Sciatic nerve (tissue), 2 donors: ENCODE measurements at places on chromosomes 4 and X. TPM values are rescaled to one million over a fixed set of nuclear protein-coding genes. Genes with fewer than 3 reads are reported as not detected.

GRCh38 chr4:42955746-42956505, 63.4 kb downstream of the GRXCR1 start:
- DNase-seq = no peak

The CC2D2A gene
- total RNA-seq = 35.6 TPM

DNA sequence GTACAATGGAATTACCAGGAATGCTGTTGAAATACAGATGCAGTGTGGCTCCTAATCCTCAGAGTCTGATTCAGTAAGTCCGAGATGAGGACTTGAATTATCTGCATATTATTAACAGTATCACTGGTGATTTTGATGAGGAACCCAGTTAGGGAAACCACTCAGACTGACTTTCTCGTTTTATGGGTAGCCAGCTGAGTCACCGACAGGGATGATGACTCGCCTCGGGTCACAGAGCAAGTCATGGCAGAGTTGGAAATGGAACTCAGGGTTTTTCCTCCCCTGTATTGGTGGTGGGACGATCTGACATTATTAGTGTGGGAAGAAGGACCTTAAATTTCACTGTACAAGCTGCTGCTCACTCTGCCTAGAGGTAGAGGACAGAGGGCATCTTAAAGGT, 51.3 kb downstream of the RTL9 start:
- no peak for DNase-seq

The PABPC1L2B gene
- total RNA-seq = not detected

The CYTL1 gene
- 8.3 TPM for total RNA-seq

The AWAT2 gene
- total RNA-seq = not detected

The COL4A5 gene
- total RNA-seq = 21.8 TPM

The PNMA3 gene
- total RNA-seq = 1.1 TPM

- DNase-seq = no peak
These were observed 47.7 kb upstream of the FAT4 start for GRCh38 chr4:125266901-125267604.

The EVC2 gene
- total RNA-seq = 12.5 TPM

The PABPC1L2A gene
- not detected for total RNA-seq

DNA sequence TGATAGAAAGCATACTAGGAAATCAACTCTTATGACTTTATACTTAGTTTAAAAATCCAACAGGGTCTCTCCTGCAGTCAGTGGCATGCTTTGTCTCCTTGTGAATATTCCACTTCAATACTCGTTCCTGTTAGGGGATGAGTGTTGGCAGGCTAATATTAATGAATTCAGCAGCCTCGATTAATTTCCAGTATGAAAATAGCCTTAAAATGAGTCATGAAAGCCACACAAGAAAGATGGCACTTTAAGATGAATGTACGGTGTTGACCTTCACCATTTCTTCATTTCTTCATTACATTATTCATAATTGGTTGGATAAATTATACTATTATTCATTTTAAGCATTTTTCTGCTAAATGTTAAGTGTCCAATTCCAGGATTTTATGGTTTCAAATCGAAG, 29.2 kb downstream of the GABRB1 start:
- DNase-seq = no peak

GRCh38 chr4:7020290-7020689, 22.9 kb upstream of the TADA2B start:
- DNase-seq = no peak

DNA sequence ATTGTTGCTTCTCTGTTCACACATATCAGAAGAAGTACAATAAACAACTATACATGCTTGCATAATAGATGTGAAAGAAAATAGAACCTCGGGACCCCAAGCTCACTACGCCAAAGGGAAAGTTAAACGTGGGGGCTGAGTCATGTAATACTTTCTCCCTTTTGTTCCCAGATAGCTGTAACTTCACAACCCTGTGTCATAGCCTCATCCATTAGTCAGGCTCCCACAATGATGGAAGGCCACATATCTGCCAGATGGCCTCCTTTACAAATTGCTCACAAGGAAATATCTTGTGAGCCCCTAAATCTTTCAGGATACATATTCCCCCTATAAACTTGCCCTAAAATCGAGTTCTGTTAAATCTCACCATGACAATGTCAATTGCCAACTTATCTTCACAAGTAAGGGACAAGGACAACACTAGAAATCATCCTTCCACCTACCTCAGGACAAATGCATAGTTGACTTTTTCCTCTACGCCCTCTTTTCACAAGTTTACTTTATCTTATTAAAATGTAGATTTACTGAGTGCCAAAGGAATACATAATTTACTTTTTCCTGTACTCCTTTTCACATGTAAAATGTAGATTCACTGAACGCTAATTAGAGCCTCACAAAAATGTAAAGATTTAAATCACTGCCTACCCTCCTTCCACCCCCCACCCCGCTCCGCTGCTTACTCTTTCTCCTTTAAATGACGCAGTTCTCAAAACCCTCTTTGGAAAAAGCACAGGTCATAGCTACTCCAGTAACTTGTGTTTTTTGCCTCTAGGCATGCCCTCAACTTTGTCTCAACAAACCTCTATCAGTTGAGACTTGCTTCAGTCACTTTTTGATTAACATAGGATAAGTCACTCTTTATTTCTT, 477.1 kb downstream of the DTHD1 start:
- no peak for DNase-seq

DNA sequence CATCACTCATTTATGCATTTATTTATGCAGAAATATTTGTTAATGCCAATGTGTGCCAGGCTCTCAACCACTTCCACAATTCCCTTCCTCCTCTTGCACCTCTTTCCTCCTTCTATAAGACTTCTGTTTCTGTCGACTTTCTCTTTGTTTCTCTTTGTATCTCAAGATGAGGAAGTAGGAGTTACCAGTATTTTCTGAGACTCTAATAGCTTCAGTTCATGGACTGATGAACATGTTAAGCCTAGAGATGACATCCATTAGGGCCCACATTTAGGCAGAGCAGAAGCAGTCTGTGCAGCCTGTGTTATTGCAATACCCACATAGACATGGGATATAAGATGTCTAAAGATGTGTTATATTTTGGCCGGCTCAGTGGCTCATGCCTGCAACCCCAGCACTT, 241.8 kb upstream of the SMIM31 start:
- no peak for DNase-seq

The FRMPD3 gene
- 0.09 TPM for total RNA-seq

GRCh38 chr4:154973244-154974035, 192.4 kb downstream of the RBM46 start:
- no peak for DNase-seq

- no peak for DNase-seq
These were observed 76.2 kb upstream of the TEX13D start for GRCh38 chrX:124256216-124256615.

DNA sequence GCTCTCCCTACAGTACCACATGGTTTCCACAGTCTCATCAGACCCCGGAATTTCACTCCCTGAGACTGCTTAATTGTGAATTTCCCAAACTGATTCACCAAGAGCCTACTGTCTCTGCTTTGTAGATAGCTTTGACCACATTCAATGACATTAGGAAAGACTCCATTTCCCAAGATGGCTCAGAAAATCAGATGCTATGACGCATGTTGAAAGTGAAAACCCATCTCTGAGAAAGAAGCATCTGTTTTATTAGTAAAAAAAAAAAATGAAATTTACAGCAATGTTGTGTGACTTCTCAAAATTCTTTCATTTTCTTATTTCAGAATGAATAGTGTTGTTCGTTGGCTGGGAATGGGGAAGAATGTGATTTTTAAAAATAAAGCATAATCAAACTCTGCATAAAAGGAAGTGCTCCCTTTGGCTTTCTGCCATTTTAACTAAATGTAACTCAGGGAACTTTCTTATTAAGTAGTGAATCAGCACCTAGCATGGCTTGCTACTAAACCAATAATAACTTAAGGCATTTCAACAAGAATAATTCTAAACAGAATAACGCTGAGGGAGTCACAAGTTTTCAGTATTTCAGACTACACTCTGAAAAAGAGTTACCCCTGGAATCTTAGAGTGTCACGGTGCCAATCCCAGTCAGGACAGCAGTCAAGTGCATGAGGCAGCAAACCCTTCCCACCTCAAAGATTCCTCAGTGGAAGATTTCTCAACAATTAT, 97.4 kb upstream of the MYOZ2 start:
- DNase-seq = no peak

- DNase-seq = no peak
These were observed 455.3 kb downstream of the ACTRT1 start for GRCh38 chrX:127596882-127597281.

DNA sequence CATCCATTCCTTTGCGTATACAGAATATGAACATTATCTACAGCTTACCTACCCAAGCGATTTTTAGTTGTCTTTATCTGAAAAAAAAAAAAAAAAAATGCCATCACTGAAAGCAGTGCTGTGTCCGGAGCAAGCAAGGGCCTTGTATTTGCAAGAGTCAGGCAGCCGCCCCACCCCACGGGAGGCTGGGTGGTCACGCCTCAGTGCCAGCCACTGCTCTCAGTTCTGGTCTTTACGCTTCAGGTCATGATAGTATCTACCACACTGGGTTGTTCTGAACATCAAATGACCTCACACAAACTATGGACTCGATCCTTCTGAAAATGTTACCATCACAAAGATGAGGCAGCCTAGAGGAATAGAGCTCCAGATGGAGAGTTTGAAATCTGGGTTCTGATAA, 62.7 kb upstream of the HELT start:
- DNase-seq = no peak

DNA sequence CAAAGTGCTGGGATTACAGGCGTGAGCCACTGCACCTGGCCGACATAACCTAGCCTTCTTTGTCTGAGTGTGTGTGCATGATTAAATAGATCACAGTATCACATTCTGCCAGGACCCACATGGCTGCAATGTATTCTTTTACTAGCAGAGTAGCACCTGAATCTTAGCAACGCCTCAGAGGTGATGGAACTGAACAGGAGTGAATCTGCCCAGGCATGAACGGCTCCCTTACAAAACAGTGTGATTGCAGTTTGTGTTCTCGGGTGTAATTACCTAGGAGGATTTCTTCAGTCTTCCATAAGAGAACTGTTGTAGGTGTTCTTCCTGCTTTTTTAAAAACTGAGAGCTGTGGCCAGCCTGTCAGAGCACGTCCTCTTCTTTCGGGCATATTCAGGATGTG, 122.7 kb upstream of the STS start:
- DNase-seq = no peak

- DNase-seq = no peak
These were observed 993.6 kb downstream of the ARAP2 start for GRCh38 chr4:35250761-35251160.

GRCh38 chrX:149515954-149516602, 11.0 kb upstream of the IDS start:
- no peak for DNase-seq

DNA sequence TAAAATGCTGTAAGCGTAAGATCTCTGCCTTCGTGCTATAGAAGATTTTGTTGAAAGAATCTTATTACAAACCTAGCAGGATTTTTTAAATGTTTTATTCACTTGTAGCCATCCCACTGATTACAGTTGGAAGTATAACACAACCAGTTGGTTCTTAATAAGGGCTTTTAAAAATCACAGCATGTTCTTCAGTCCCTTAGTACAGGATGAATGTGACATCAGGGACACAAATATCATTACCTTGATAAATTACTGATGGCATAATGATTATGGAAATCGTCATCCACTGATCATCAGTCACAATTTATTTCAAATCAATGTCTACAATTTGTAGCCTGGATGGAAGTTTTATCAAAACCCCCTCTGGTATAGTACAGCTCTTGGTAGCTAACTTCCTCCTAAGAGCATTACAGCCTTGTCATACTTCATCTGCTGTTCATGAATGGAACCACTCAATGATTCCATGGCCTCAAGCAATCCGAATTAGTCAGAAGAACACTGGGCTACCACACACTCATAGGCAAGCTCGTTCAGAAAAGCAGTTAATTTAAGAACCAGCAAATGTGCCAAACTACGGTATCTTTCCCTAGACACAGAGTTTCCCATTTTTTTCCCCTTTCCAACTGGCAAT, 389.2 kb upstream of the TENM3 start:
- no peak for DNase-seq

The ASB5 gene
- total RNA-seq = 0.09 TPM
